ENCODE measurements at places on chromosomes 4 and X.

DNA sequence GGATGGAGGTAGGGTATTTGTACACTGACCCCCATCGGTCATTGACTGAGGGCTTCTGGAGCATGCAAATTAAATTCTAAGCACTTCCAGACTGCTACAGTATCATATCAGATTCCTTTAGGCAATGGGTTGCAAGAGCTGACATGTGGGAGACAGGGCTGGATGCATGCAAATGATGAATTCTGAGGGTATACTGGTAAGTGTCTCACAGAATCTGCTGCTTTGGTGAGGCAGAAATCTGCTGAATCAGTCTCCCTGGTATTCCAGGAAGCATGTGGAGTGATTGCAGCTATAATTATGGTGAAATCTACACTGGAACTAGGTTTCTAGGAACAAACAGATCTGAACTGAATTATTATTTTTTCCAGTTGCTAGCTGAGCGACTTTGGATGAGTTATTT is 684.9 kb upstream of the MAGEB2 start:
- DNase-seq = no peak

- no peak for DNase-seq
Observed at GRCh38 chr4:99894161-99894997, at the start of gene LAMTOR3. Gene LAMTOR3 (minus strand): TSS chr4:99894427. CDS start chr4:99893963, 464 bp downstream.

DNA sequence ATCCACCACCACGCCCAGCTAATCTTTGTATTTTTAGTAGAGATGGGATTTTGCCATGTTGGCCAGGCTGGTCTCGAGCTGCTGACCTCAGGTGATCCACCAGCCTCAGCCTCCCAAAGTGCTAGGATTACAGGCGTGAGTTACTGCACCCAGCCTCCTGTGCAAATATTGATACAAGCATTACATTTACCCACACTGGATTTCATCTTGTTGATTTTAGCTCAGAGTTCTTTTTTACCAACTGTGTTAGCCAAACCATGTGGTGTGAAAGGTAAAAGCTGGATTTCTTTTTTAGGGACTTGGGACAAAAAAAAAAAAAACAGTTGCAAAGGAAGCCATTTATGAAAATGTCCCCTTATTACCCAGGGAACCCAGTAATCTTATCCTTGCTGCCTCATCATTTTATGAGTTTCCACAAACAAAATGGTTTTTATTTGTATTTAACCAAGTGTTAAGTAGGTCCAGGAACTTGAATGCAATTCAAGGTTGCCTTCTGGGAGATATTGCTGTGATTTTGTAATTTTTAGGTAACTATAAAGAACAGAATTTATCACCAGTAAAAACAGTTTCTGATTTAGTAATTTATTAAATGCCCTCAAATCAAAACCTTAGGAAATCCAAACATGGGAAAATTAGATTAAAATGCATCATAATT is 202.5 kb downstream of the PALLD start:
- DNase-seq = no peak

DNA sequence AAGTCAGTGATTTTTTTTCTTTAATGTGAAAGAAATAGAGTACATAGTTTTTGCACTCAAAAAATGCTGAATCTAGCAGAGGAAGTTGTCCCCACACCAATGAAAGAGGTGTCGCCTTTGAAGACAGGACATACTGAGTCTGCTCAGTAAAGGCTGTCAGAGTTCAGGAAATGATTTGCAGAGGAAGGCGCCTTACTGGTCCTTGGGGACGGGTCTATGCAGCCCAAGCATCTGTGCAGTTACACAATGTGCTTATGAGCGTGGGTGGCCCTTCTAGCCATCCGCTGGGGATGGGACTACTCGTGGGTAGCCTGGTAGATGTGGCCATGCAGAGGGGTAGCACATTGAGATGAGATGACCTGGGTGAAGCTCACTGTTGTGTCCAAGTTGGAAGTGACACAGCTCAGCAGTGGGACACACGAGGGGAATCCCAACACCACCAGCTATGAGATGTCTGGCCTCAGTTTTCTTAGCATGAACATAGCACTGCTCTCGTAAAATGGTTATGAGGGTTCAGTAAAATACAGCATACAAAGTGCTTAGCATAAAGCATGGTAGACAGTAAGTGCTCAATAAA is 116.5 kb upstream of the RBPJ start:
- DNase-seq = no peak

DNA sequence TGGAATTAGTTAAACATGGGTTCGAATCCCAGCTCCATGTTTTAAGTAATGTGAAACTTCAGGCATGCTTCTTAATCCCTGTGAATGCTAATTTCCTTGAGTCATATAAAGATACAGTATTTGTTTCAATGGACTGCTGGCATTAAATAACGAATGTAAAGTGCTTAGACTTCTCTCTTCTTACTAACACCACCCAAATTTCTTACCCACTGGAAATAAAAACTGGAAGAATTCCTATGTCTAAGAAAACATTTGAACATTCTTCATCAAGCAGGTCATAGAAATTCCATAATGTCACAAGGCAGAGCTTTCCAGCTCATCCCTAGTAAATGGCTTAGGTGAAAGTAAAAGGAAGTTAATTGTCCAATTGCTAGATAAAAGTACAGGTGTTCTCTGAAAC is 172.5 kb downstream of the ANK2 start:
- DNase-seq = no peak

DNA sequence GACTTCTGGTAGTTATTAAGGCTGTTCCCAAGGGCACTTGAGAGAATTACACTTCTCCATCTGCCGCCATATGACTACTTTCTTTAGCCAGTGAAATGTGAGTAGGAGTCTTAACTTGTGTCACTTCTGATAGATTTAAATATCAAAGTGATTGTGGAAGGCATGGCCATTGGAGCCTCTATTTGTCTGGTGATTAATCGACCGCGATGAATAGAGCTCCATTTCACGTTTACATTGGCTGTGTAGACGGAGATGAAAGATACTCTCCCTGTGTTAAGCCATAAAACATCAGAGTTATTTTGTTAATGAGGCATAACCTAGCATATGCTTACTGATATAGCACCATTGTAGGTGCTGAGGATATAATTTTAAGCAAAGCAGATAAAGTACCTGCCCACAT is 852.4 kb downstream of the CCSER1 start:
- no peak for DNase-seq

- no peak for DNase-seq
Observed at GRCh38 chr4:135316266-135316779, 1114.7 kb upstream of the PABPC4L start.

DNA sequence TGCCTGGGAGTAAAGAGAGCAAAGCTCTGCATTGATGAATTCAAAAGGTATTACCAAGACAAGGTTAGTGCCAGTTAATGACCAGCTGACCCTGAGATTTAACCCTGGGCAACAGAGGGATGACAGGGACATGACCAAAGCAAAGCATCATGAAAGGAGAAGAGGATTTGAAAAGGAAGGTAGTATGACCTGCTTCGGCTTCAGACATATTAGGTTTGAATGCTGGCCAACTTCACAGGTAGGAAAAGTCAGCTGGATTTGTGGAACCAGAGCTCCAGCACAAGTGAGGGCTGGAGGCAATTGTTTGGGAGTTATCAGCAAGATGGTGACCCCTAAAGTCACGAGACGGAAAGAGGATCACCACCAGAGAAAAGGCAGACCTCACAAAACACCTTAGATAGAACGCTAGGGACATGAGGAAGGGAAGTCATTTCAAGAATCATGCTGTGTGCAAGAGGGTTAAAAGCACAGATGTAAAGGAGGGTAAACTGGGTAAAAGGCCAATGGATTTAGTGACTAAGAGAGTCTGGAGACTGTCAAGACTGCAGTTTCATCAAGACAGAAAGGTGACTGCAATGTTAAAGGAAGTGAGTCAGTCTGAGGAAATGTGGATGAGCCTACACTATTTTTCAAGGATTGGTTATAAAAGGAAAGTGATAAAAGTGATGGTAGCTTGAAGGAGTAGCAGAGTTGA is 45.6 kb downstream of the SH3RF1 start:
- no peak for DNase-seq

- no peak for DNase-seq
Observed at GRCh38 chr4:169040559-169041261, 30.7 kb upstream of the CBR4 start.

- DNase-seq = no peak
Observed at GRCh38 chr4:97624204-97624603, 519.1 kb downstream of the STPG2 start.

- no peak for DNase-seq
Observed at GRCh38 chr4:102447413-102447812, 53.7 kb upstream of the NFKB1 start.

GRCh38 chr4:23685471-23685870 is 204.4 kb downstream of the PPARGC1A start:
- DNase-seq = no peak

DNA sequence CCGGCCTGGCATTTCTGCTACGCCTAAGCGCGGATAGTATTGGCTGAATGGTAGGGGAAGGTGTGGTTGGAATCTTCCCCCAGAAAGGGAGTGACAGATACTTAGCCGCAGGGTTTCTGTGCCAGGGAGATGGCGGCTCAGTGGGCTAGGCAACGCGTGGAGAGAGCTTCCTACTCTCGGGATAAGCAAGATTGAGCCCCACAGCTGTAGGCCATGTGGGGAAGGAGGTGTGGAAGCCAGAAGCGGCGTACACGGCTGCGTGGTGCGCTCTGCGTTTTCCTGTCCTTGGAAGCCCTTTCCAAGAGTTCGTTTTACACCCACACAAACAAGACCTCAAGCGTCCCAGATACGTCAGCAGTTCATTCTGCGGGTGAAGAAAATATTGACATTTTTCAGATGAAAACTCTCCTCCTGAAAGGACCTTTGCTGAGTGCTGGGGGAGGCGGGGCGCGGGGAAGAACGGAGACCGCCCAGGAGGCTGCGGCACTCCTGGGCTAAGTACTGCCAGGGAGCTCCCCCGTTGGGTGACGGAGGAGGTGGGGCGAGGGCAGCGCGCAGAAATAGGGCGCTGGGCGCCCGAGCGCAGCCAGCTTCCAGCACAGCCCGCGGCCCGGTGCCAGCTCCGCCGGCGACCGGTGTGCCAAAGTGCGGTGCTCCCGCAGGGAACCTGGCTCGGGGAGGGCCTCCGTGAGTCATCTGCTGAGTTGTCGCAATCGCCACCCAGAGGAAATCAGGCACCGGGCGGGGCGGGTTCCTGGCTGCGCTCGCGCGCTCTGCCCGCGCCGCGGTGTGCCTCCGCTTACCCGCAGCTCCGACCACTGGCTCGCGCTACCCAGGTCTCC is at the start of gene GPAT3:
Gene GPAT3 (plus strand): TSS at position 589 of the 842 bp plus-strand sequence. CDS start 515 bp downstream, outside the sequence.
- peak; percentile 35 for DNase-seq

DNA sequence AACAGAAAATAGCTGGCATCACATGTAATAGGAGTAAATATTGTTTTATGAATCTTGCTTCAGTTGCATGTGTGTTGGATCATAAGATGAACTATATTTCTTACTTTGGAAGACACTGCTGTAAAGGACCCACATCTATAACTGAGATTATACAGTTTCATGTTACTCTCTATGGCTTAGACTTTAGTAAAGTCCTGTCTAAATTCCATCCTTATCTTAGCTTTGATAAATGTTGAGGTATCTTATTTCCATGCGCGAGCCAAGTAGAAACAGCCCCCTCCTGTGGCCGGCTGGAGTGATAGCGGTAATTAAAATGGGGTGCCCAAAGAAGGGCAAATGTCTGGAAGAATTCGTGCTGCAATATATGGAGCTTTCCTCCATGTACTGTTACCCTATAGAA is 43.0 kb downstream of the CCDC158 start:
- DNase-seq = no peak

DNA sequence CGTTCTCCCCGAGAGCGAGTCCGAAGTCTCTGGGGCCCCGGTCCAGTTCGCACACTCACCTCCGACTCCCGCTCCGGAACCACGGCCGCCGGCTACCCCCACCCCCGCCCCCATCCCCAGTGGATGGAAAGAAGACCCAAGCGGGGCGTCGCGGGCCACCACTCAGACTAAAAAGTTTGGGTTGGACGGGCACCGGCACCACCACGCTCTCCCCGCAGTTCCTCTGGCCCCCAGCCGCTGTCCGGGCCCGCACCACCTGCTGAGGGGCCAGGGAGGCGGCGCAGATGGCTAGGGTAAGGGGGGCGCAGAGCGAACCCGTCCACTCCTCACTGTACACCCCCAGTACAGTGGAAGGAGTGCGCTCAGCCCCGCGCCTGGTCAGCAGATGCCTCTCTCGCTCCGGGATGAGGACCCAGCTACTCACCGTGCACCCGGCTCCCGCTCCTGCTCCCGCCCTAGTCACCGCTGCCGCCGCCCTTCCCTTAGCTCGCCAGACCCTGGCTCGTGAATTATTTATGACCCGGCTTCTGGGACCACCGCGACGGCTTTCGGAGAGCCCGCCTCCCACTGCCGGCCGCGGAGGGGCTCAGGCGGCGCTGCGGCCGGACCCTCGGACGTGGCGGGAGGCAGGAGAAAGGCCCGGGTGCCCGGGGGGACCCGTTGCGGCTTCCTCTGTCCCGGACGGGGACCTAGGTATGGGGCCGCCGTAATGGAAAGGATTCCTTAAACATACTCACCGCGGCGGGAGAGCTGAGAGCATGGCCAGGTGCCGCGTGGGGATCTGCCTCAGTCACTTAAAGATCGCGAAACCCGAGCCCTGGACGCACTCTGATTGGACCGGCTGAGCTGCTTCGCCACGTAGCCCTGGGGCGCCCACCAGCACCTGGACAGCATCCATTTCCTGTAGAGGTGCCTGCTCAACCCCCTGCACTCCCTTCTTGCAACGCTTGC is at the start of gene PROM1:
Gene PROM1 (minus strand): TSS at position 783 of the 951 bp plus-strand sequence. CDS start 8,117 bp downstream, outside the sequence.
- no peak for DNase-seq

DNA sequence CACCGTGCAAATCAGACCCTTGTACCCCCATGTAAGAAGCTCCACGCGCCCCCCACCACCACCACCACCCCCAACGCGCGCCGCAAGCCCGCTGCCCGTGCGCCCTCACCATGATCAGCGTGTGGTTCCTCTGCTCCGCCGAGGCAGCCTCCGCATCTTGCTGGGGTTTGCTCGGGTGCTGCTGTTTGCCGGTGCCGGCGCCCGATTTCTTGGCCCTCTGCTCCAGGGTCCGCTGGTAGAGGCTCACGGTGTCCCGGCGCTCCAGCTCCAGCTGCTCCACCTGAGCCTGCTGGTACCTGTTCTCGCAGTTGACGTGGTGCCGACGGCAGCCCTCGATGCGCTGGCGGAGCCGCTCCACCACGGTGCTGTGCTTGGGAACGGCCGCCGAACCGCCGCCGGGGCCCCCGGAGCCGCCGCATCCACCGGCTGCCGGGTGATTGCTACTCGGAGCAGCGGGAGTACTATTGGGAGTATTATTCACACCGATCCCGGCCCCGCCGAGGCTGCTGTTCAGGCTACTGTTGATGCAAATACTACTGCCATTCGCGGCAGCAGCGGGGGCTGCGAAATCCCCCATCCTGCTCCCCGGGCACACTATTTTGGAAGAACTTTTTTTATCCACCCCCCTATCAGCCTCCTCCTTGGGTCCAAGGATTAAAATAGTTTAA is 1.1 kb downstream of the MAML3 start:
- DNase-seq = no peak

GRCh38 chr4:3408793-3409330 is 32.9 kb upstream of the HGFAC start:
- DNase-seq = no peak

GRCh38 chr4:53432528-53433424 is 55.3 kb downstream of the FIP1L1 start:
- DNase-seq = no peak

GRCh38 chrX:68686097-68686977 is 38.9 kb downstream of the STARD8 start:
- no peak for DNase-seq

- DNase-seq = no peak
Observed at GRCh38 chr4:184958127-184958922, 60.0 kb upstream of the HELT start.

Data from cortex of kidney (tissue), 1 donor.